Uterus (tissue), 4 donors: ENCODE measurements at places on chromosomes 4 and X. TPM values are rescaled to one million over a fixed set of nuclear protein-coding genes. Genes with fewer than 3 reads are reported as not detected.

- H3K4me3 ChIP-seq = no peak overlapping the region
- no peak for DNase-seq
- H3K4me1 ChIP-seq = no peaks in the 10 kb centered on the region
- no peaks in the 10 kb centered on the region for H3K27me3 ChIP-seq
These were observed 22.2 kb downstream of the C4orf50 start for GRCh38 chr4:5995901-5996623.

DNA sequence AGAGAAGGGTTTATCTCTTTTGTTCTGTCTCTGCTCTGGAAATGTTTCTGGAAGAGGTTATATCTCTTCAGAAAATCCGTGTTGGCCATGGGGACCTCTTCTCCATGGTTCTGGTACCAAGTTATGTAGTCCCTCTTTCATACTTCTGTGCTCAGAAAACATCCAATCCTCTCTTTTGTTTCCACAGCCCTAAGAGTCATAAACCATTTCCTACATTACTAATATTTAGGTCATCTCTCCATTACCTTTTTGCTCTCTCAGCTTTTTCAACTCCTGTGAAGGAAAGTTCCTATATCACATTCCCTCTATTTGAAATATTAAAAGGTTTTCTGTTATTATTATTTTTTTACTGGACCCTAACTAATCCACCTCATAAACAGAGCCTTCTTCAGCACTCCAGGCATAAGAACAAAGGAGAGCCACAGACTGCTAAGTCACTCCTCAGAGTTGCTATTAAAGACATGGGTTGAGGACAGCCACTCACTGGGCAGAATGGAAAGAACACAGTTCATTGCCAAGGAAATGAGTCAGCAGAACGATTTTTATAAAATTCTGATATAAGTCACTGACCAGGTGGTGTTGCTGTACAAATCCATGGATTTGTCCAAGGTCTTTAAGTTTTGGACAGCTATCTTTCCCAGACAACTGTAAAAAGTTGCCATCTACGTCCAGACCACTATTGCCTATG, 122.4 kb upstream of the NPY2R start:
- H3K4me3 ChIP-seq = no peak overlapping the region
- no peaks in the 10 kb centered on the region for H3K36me3 ChIP-seq
- peaks cover 4% of the 10 kb centered on the region for H3K27me3 ChIP-seq
- H3K27ac ChIP-seq = no peak overlapping the region
- H3K4me1 ChIP-seq = no peaks in the 10 kb centered on the region

Gene TMEM156
- total RNA-seq = 0.41 TPM

Gene TMPRSS11F
- total RNA-seq = not detected
